Right atrium auricular region (tissue), 2 donors: ENCODE measurements at places on chromosomes 16 and 17. TPM values are rescaled to one million over a fixed set of nuclear protein-coding genes. Genes with fewer than 3 reads are reported as not detected.

DNA sequence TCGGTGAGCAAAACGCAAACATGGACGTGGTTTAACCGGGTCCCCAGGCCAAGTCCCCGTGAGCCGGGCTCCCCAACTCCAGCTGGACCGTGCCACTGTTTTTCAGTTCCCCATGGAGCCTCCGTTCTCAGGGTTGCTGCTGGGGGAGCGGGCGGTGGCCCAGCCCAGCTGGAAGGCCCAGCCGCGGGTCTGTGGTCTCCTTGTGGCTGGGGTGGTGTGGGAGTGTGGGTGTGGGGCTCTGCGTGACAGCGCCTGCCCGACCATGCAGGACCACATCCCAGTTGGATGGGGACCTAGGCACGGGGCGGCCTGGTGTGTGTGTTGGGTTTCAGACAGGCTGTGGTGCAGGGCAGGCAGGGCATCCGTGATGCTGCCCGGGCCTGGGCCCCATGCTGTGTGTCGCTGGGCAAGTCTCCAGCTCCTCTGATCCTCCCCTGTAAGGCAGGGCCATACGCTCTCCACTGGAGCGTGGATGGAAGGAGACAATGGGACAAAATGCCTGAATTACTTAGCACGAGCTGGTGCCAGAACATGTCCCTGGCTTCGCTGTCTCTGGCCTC, 40.3 kb downstream of the COX4I1 start:
- H3K4me3 ChIP-seq, result no peak overlapping the region
- DNase-seq, result no peak
- no peaks in the 10 kb centered on the region for H3K27me3 ChIP-seq
- no peak overlapping the region for H3K27ac ChIP-seq
- no peaks in the 10 kb centered on the region for H3K4me1 ChIP-seq
- no peaks in the 10 kb centered on the region for H3K36me3 ChIP-seq

GRCh38 chr16:11743308-11744074, 834 bp upstream of the TXNDC11 start:
- no peaks in the 10 kb centered on the region for H3K36me3 ChIP-seq
- H3K27me3 ChIP-seq, result no peaks in the 10 kb centered on the region
- peak overlapping the region; percentile 100 for H3K4me3 ChIP-seq
- peaks cover 33% of the 10 kb centered on the region for H3K4me1 ChIP-seq

DNA sequence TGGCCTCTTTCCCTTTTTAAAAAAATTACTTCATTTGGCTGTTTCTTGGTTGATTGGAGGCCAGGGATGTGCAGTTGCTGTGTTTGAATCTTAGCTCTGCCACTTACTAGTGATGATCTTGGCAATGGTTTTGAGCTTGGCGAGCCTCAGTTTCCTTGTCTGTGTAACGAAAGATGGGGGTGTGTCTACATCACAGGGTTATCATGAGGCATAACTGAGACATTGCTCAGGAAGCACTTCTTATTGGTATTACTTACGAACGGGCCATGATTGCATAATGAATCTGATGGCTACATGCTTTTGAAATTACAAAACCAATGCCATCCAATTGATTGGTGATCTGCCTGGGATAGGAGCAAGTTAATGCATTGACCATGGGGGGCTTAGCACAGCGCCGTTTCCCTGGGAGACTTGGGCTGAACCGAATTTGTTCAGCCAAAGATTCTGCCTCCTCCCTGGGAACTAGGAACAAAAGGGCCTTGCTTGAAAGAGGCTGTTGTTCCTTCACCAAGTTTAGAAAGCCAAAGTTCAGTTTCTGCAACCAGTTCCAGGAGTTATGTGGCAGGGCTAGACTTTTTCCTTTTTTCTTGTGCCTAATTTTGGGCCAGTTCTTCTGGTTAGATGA, 21.9 kb downstream of the CMIP start:
- no peak for DNase-seq
- no peaks in the 10 kb centered on the region for H3K4me1 ChIP-seq
- no peak overlapping the region for H3K4me3 ChIP-seq
- no peaks in the 10 kb centered on the region for H3K36me3 ChIP-seq

- no peaks in the 10 kb centered on the region for H3K27me3 ChIP-seq
- no peak overlapping the region for H3K27ac ChIP-seq
- H3K36me3 ChIP-seq, result no peaks in the 10 kb centered on the region
- DNase-seq, result no peak
- H3K4me1 ChIP-seq, result no peaks in the 10 kb centered on the region
- H3K4me3 ChIP-seq, result no peak overlapping the region
Observed at GRCh38 chr17:238964-239259, 57.5 kb upstream of the DOC2B start.

GRCh38 chr17:10754109-10754508, 24.3 kb upstream of the TMEM220 start:
- no peaks in the 10 kb centered on the region for H3K4me1 ChIP-seq
- H3K27ac ChIP-seq, result no peak overlapping the region
- no peak for DNase-seq
- H3K27me3 ChIP-seq, result no peaks in the 10 kb centered on the region
- no peaks in the 10 kb centered on the region for H3K36me3 ChIP-seq

DNA sequence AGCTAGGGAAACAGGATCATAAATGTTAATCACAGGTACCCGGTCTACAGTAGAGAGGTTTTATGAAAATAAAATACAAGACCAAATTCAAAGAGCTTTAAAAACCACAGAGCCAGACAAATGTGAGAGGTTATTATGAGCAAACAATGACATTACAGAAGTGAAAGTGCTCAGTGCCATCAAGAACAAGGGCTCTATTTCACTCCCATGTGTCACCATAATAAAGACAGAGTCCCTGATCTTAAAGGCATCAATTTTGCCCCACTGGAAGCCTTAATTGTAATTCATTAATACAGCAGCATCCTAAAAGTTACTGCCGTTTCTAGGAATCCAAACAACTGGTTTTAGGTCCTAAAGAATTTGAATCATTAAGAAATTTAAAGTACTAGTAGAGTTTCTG, 43.7 kb upstream of the CDRT4 start:
- peaks cover 5% of the 10 kb centered on the region for H3K36me3 ChIP-seq
- H3K27ac ChIP-seq, result no peak overlapping the region
- no peak for DNase-seq
- no peaks in the 10 kb centered on the region for H3K27me3 ChIP-seq
- H3K4me1 ChIP-seq, result no peaks in the 10 kb centered on the region

GRCh38 chr17:51097708-51098446, 22.8 kb downstream of the SPAG9 start:
- no peaks in the 10 kb centered on the region for H3K4me1 ChIP-seq
- DNase-seq, result no peak
- no peaks in the 10 kb centered on the region for H3K36me3 ChIP-seq
- H3K27ac ChIP-seq, result no peak overlapping the region
- no peaks in the 10 kb centered on the region for H3K27me3 ChIP-seq
- no peak overlapping the region for H3K4me3 ChIP-seq

GRCh38 chr16:89402962-89403361, 87.4 kb downstream of the ANKRD11 start:
- DNase-seq, result no peak
- H3K36me3 ChIP-seq, result no peaks in the 10 kb centered on the region
- H3K27me3 ChIP-seq, result no peaks in the 10 kb centered on the region
- H3K27ac ChIP-seq, result no peak overlapping the region

C16orf89 gene
- total RNA-seq, result 5.4 TPM
